HL-60 (cell line): ENCODE measurements at places on chromosomes 11 and 22.
A peak's percentile ranks its signal among the peaks of the same experiment; 100 is the strongest.

- no peak for DNase-seq
Measured at GRCh38 chr22:35314161-35314942, 14.7 kb downstream of the TOM1 start.

GRCh38 chr11:77776455-77776854 lies 44.1 kb downstream of the RSF1 start:
- no peak for DNase-seq

GRCh38 chr11:111573821-111574249 lies 28.4 kb upstream of the SIK2 start:
- no peak for DNase-seq

GRCh38 chr22:22848364-22848866 lies 39.2 kb upstream of the IGLL5 start:
- no peak for DNase-seq

DNA sequence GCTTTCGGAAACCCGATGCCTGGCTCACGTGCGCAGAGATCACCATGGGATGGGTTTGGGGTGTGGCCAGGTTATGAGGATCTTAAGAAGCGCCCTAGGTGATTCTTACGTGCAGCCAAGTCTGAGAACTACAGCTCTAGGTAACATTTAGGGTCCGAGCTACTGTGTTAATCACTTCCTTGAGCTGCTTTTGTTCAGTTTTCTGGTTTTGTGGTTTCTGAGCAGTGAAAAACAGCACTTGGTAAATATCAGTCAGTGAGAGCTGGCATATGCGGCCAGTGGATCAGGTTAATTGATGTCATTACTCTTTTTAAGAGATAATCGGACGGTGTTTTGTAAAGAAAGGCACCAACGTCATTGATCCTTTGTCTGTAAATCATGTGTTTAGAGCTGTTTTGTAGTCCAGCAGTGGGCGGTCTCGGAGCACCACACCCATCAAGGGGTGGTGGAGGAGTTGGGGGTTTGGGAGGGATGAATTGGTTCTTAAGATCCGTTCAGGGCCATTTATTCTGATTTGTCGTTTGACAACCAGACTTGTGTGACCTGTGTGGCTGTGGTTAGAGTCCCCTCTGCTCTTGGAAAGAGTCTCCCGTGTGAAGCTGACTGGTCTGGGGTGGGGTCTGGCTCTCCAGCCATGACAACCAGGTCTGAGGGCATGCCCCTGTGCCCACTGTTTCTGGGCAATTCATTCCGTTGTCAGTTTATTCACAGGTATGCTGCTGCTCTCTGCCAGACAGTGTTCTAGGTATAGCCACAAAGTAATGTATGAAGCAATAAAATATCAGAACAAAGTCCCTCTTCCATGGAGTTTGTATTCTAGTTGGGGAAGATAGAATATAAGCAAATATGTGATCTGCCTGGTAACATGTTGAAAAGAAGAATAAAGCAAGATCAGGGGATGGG lies 61.9 kb upstream of the SORL1-AS1 start:
- no peak for DNase-seq

DNA sequence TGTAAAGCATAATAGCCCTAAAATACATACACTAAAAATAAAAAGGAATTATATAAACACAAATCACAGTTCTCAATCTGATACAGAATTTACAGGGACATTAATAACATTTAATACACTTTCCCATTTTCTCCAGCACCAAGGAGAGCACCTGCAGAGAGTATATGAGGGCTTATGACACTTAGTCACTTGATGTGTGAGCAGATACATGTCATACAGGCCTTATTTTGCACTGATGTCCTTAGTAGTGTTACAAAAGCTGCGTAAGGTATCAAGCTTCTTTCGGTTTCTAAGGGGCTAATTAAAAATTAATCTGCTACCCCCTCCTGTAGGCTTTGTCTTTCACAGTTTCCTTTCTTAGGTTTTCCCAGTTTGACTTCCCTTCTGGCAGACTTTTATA lies 61.3 kb downstream of the TRIM44 start:
- no peak for DNase-seq

- DNase-seq: no peak
Measured at GRCh38 chr11:70082829-70083228, 4.7 kb downstream of the ANO1 start.

DNA sequence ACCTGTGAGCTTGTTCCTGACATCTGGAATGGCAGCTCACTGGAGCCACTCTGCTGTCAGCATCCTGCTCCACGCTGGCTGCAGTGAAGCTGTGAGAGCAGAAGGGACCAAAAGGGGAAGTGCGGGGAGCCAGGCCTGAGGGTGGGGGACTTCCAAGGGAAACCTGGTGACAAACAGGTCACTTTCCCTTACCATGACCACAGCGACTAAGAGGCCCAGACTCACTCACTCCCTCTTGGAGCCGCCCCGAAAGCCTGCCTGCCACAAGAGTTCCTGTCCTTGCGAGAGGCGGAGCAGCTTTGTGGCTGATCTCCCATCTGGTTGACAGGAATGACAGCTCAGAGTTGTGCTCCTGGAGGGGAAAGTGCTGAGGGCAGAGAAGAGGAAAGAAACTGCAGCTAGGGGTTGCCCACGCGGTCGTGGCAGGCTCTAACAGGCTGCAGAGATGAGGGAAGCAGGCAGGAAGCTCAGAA lies 183.8 kb upstream of the NTM start:
- DNase-seq: peak; percentile 23

DNA sequence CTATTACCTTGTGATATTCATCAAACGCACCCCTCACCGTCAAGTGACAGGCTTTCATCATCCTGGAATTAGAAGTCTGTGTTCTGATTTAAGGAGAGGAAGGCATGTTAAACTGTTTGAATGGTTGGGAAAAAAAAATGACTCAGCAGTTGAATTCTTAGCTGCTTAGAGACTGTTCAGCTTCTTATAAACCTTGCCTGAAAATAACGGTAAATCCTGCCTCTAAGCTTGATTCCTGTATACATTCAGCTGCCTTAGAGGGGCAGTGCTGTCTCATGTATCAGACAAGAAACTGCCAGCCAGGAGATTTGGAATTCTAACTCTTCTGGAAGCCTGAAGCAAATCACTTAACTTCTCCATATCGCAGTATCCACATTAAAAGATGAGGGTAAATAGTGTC lies 437.4 kb downstream of the JRKL start:
- DNase-seq: no peak

DNA sequence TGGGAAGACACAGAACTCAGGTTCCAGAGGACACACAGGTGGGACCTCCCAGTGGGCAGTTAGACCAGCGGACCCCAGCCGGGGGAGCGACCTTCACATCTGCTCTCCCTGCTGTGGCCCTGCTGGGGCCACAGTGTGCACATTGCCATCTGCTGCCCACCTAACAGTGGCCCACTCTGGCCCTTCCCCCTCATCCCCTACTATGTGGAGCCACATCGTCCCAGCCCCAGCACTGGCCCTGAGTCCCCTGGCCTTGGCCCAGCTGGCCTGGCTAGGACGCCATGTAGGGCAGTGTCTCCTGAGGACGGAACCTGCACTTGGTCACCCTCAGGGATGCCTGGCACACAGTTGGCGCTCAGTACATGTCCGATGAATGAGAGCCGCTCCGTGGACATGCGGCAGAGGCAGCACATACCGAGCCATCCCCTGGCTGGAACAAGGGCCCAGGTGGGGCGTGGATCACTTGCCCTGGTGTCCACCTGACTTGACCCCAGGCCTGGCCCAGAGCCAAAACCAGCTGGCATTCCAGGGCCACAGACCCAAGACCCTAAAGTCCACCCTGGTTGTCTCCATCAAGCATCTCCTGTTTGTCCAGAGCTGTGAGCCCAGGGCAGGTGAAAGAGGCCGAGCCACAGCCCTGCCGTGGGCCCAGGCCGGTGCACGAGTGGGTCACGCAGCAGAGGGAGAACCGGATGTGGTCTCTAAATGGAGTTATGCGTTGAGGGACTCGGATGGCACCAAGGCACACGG lies 93.1 kb upstream of the FGF3 start:
- no peak for DNase-seq

DNA sequence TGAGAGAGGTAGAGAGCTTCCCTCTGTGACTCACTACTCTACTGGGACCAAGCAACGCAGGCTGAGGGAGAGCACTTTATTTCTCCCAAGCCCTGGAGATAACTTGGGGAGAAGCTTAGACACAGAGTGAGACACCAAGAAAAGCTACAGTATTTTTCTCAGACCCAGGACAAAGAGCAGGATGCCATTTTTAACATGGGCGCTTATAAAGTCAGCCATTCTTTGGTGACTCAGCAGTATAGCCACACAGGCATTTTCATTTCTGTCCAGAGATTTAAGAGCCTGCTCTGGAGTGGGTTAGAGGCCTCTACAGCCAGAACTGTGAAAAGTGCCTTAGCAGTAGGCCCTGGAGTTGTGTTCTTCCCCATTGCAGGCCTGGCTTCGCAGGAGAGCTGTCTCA lies 55.0 kb upstream of the GLYAT start:
- DNase-seq: no peak

- no peak for DNase-seq
Measured at GRCh38 chr11:134052988-134053945, 15.6 kb upstream of the JAM3 start.

- DNase-seq: no peak
Measured at GRCh38 chr11:131746201-131746600, 375.8 kb downstream of the NTM start.

- peak; percentile 30 for DNase-seq
Measured at GRCh38 chr11:126419801-126420697, 64.6 kb downstream of the ST3GAL4 start.

DNA sequence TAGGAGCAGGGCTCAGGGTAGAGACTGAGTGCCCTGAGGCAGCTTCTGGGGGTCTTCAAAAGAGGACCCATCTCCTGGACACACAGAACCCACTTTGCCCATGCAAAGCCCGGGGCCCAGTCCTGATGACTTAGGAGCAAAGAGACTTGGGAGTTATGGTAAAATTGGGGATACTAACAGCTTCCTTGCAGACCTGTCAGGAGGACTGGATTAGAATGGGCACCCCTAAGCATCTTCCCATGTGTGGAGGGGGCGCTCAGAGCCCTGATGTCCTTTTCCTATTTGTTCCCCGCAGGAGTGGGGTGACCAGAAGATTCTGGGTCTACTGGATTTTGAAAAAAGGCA lies 100.0 kb downstream of the WNT7B start:
- no peak for DNase-seq

- DNase-seq: peak; percentile 41
Measured at GRCh38 chr11:123055191-123055901, 6.6 kb downstream of the HSPA8 start.

DNA sequence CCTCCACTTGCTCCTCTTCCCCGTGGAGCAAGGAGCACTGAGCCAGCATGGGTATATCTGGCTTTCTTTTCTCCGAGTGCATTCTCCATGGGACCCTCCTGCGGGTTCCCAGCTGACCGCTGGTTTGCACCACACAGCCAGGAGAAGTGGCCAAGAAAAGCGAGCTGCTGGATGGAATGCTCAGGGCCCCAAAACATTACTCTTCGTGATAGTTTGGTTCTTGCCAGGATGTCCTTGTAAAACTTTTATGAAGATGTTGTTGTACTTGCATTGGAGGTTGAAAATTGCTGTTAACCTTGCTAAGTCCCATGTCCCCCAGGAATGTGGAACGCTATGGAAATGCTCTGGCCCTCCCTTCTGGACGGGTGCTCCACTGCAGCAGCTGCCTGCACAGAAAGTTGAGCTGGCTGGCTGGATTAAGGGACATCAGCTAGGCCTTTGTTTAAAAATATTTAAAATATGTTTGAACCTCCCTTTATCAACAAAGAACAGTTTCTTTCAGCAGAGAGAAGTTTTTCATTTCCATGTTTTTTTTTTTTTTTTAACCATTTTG lies 68.7 kb downstream of the ZNRF3 start:
- no peak for DNase-seq

DNA sequence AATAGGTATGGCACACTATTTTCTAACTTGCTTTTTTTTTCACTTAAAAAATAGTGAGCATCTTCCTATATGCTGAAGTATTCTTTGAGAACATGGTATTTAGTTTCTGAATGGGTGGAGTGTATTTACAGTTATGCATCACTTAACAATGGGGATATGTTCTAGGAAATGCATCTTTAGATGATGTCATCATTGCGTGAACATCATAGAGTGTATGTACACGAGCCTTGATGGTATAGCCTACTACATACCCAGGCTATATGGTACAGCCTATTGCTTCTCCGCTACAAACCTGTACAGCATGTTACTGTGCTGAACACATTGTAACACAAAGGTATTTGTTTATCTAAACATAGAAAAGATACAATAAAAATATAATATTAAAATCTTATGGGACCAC lies 124.3 kb upstream of the ASPHD2 start:
- no peak for DNase-seq

- DNase-seq: no peak
Measured at GRCh38 chr11:120526241-120526640, 14.7 kb downstream of the GRIK4 start.

- DNase-seq: no peak
Measured at GRCh38 chr22:24564376-24565058, 8.7 kb downstream of the SNRPD3 start.

- DNase-seq: no peak
Measured at GRCh38 chr11:69233744-69234570, 60.0 kb upstream of the MYEOV start.

DNA sequence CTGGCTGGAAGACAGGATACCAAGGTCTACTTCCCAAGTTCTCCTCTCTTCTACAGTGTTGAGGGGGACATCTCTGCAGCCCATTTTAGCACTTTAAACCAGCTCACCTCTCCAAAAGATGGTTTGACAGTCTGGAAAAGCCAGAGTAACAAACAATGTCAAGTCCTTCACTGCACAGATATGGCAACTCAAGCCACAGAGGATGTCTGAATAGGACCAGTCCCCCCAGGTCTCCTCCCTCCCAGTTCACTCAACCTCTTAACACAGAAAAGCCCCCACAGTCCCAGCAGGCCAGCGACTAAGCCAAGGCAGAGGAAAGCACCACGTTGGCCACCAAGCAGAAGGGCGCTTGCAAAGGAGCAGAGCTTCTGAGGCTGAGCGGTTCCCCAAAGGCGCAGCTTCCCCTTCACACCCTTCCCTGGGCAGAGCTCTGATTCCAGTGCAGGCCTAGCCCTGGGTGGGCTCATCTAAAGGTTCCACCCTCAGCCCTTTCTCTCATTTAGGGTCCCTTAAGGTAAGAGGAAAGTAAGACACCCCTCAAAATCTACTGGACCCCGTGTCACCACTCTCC lies 62.7 kb downstream of the PAK1 start:
- DNase-seq: peak; percentile 33

- DNase-seq: no peak
Measured at GRCh38 chr11:134143801-134144200, 74.9 kb downstream of the JAM3 start.

DNA sequence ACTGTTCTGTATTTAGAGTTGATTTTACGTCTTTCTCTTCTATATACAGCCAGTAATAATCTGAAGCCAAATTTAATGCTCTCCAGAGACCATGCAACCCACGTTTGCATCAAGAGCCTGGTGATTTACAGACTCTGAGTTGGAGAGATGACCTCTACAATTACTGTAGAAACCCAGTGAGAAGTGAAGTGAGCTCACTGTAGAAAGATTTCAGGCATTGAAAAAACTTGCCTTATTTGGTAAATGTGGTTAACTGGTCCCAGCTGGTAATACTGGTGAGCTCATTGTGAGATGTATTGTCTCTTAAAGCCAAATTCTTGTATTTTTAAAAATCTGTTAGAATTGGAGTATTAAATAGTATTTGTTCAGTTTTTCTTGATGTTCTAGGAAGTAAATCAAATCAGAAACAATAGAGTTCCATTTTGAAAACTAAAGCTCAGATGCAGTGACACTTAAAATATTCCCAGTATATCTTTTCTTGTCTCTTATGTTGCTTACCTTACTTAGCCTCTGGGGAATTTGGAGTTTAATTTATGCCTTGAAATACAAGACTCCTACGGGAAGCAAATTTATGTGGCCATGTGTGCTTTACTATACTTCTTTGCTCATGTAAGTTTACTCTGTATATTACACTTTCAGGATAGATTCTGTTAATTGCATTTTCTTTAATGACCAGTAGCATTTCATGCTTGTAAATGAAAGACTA lies 189.9 kb downstream of the ARHGAP42 start:
- no peak for DNase-seq

GRCh38 chr11:59550368-59550841 lies 39.1 kb downstream of the OR4D9 start:
- DNase-seq: peak; percentile 91
